ENCODE measurements at places on chromosomes 4 and X.
A peak's percentile ranks its signal among the peaks of the same experiment; 100 is the strongest.

DNA sequence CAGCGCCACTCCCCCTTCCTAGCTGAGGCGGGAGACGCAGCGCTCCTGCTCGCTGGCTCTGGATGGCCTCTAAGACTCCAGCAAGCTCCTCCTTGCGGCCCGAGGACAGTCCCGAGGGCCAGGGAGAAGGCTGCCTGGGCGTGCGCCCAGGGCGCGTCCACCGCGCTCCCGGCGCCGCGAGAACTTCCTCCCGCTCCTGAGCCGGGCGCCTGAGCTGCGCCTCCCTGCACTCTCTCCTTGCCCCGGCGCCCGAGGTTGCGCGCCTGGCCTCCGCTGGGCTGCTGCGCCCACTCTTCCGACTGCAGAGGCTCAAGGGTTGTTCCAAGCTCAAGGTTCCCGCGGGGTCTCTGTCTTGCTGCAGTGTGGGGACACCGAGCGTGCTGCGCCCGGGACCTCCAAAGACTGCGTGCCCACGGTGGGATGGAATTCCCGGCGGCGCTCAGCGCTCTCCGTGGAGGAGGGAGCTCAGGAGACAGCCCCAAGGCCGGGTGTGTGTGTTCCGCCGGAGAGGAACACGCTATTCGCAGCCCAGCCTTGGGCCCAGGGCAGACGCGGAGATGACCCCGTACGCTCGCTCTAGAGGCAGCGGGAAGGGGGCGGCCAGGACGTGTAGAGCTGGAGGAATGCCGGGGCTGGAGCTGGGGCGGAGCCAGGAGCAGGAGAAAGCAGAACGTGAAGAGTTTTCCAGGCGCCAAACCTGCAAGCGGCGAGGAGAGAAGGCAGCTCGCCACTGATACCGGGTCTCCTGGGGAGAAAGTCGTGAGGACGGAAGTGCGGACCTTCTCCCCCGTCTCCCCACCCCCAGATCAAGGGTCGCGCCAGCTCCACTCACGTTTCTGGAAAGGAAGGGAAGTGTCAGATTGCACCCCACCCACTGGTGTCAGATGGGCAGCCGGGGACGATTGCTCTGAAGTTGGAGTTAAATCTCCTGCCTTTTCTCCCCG, at the start of gene ARHGAP6:
Gene ARHGAP6, minus strand, starts transcription at position 753 of the 944 bp plus-strand sequence. CDS start 1,092 bp downstream, outside the sequence.
- no peak for DNase-seq

DNA sequence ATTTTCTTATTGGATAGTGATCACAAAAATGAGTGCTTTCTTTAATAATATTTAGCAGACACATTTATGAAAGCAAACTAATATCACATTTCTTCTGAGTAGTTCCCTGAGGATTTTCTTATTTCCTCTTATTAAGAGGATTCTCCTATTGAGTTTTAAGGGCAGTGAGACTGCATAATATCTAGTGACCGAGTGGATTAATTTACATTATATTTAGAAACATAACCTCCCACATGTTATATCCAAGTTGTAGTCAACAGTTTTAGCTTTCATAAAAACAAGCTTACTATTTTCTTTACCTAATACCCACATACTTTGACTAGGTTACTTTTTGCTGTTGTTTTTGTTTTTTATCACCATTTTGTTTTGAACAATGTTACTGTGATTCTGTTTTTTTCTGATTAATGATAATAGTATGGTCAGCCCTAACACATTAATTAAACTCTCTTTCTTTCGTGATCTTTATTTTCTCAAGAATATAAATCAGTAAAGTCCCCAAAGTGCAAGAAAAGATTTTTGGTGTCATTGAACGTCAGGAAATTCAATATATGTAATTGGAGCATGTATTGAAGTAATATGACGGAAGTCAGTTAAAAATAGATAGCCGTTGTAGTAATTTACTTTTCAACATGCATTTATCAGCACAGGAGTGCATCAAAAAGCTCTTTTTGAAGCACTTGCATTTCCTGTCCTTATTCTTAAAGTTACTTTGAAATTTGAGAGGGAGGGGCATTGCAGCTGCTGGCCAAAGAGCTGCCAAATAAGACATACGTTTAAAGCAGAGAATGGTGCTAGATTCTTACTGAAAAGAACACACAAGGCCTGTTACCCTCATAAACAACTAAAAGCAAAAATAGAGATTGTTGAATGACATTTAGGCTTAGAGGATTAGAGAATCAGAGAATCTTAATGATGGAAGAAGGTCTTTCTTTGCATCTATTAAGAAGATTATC, 25.2 kb downstream of the DDIT4L start:
- no peak for DNase-seq

DNA sequence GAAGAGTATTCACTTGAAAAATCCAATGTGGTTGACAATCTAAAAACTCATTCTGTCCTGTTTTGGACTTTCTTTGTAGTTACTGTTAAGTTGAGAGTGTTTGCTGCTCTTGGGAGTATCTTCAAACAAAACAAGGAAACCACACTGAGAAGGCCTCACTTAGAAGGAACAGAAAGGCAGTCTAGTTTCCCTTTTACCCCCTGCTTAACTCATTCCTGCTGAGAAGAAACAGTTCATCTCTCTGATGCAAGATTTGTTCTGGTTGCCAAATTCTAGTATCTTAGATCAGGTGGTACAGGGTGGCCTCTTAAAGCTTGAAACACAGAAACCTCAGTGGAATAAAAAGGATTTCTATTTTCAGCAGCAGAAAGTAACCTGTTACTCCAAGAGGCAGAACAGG, 41.4 kb downstream of the GUCY2F start:
- DNase-seq: peak; percentile 41

DNA sequence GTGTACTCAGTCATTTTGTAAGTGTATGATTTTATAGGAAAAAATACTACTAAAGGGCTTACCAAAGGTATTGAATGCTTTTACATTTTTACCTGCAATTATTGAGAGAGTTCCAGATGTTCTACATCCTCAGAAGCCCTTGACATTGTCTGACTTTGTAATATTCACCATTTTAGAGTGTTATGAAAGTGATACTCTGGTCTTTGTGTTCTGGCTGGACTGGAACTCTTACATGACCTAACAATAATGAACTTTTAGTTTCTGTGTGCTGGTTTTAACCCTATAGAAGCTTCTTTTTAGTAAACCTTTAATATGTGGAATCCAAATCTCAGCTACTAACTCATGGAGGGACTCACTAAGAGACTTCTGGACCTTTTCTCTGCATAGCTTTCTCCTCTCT, 478.8 kb upstream of the SPANXN1 start:
- peak; percentile 49 for DNase-seq

GRCh38 chrX:50762578-50762977, 51.4 kb downstream of the SHROOM4 start:
- no peak for DNase-seq

GRCh38 chr4:125321709-125322365, 7.1 kb downstream of the FAT4 start:
- no peak for DNase-seq

- DNase-seq: peak; percentile 58
These were observed 27.7 kb downstream of the DMP1 start for GRCh38 chr4:87677731-87678130.

DNA sequence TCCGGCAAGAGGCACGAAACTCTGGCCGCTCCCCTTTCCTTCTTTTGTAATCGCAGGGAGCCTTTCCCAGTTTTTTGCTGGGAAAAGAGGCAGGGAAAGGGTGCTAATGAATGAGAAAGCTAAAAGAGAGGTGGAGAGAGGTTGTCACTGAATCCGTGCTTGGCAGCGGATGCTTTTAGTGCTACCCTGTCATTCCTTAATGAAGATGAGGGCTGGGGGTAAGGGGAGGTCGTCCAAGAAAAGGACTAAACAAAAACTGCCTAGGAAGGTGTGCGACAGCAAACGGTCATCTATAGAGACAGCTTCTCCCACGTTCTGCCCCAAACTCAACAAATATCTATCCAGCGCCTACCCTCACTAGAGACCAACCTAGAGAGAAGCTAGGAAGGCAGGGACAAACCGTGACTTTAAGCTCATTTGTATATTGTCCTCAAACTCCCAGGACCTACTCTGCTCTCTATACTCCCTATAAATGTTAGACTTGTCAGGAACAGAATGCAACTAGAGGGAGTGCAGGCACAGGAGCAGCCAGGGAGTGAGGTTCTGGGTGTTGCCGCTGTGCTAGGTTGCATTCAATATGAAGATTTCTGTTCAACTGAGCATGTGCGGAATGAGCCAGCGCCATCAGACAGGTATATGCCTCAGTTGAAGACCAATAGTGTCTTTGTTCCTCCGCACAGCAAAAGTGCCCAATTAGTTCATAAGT, 777 bp upstream of the CASK start:
- DNase-seq: peak; percentile 29

GRCh38 chr4:106502106-106502699, 133.6 kb upstream of the GIMD1 start:
- DNase-seq: peak; percentile 54

DNA sequence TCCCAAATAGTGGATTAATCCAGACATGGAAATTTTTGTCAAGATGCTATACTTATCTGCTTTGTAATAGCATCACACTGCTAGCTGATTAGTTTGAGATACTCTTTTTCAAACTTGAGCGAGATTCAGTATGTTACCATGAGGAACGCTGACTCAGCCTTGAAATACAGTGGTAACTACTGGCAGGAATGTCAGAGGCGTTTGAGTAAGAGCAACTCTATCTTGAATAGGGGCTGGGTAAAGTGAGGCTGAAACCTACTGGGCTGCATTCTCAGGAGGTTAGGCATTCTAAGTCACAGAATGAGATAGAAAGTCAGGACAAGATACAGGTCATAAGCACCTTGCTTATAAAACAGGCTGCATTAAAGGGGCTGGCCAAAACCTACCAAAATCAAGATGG, 2519.6 kb downstream of the ARAP2 start:
- no peak for DNase-seq

DNA sequence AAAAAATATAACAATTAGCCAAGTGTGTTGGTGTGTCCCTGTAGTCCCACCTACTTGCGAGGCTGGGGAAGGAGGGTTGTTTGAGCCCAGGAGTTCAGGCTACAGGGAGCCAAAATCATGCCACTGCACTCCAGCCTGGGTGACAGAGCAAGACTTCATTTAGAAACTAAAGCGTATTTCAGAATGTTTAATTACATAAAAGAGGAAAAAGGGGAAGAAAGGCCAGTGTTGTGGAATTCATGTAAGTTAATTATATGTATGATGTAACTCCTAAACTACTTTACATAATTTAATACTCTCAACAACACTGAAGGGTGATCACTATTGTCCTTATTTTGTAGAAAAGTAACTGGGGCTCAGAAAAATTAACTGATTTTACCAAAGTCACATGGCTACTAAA, 67.2 kb upstream of the HOPX start:
- no peak for DNase-seq

- peak; percentile 59 for DNase-seq
These were observed 1.0 kb downstream of the PGRMC2 start for GRCh38 chr4:128286474-128287058.

GRCh38 chrX:100995469-100995868, 26.0 kb downstream of the ARL13A start:
- DNase-seq: no peak

GRCh38 chr4:99156992-99157391, 12.9 kb upstream of the ADH4 start:
- no peak for DNase-seq

- DNase-seq: no peak
These were observed 384.5 kb downstream of the RPA4 start for GRCh38 chrX:97268182-97268680.

DNA sequence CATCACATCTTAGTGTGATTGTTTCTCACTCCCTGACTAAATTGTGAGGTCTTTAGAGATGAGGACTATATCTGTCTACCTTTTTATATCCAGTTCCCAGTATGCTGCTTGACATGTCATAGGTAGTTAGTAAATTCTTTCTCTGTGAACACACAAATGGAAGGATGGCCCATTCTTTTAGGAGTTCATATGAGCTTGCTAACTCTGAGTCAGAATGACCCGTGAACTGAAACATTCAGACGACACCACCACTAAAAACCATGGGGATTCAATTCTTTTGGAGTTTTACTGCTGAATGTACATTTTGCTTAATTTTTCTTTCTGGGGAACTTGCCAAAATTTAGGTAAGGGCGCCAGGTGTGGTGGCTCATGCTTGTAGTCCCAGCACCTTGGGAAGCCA, 13.9 kb downstream of the OFD1 start:
- DNase-seq: no peak

DNA sequence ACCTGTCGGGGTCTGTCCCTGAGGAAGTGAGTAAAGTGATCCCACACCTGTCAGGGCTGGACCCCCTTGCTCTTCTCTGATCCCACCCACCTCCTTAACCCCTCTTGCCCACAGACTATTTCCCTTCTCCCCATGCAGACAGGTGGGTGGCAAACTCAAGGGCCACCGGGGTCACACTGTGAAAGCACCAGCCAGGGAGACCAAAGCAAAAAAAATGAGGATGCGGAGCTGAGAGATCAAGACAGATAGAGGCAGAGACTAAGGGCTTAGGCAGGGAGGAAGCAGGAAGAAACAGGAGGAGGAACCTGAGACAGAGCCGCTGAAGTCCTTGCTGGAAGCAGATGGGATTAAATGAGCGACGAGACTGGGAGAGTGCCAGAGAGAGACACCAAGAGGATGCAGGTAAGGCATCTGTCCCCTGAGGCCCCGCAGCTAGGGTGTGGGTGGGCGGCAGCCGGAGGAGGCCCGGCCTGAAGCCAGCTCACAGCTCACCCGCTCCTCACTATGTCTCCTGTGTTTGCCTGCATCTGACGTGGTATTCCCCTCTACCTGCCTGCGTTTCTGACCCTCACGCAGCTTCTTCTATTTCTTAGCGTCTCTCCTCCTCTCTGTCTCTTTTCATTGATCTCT, 7.2 kb downstream of the TIMM17B start:
- DNase-seq: no peak

- peak; percentile 25 for DNase-seq
These were observed 7.3 kb upstream of the SEL1L3 start for GRCh38 chr4:25870081-25870480.

DNA sequence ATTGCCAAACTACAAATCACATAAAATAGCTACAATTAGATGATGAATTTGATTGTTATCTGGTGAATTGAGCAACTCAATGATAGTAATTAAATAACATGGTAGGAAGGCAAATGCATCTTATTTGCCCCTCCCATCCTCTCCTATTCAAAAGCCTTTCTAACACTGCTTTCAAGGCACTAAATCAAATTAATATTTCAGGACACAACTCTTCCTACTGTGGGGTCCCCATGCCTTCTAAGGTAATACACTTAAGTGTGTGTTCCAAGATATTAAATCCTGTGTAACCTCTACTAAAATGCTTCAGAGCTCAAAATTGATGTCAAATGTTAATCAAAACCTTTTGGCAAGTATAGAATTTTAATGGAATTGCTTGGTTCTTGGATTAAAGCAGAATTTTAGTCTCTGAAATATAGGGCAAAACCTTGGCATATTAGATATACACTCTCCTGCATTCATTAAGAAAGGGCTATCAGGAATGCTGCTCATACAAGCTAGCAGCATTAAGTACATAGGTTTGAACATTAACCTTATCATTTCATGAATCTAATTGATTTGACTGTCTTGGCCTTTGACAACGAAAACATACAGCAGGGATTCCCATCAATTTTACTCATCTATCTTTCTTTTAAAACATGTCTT, 371.8 kb upstream of the GALNTL6 start:
- DNase-seq: no peak
